ENCODE measurements at places on chromosomes 4 and X. TPM values are rescaled to one million over a fixed set of nuclear protein-coding genes. Genes with fewer than 3 reads are reported as not detected.
A peak's percentile ranks its signal among the peaks of the same experiment; 100 is the strongest.

- H3K27ac ChIP-seq = no peak overlapping the region
- H3K36me3 ChIP-seq = no peaks in the 10 kb centered on the region
- H3K27me3 ChIP-seq = no peaks in the 10 kb centered on the region
- peak; percentile 4 for DNase-seq
- no peaks in the 10 kb centered on the region for H3K4me1 ChIP-seq
Observed at GRCh38 chrX:113929004-113929403, 654.9 kb upstream of the HTR2C start.

- H3K27me3 ChIP-seq = no peaks in the 10 kb centered on the region
- no peaks in the 10 kb centered on the region for H3K36me3 ChIP-seq
- peak; percentile 26 for DNase-seq
- no peak overlapping the region for H3K4me3 ChIP-seq
- peaks cover 12% of the 10 kb centered on the region for H3K4me1 ChIP-seq
- H3K27ac ChIP-seq = peak overlapping the region; percentile 10
Observed at GRCh38 chr4:90689739-90690138, 562.5 kb downstream of the CCSER1 start.

- no peak overlapping the region for H3K27ac ChIP-seq
- no peaks in the 10 kb centered on the region for H3K4me1 ChIP-seq
- H3K36me3 ChIP-seq = no peaks in the 10 kb centered on the region
- H3K27me3 ChIP-seq = no peaks in the 10 kb centered on the region
Observed at GRCh38 chr4:54146139-54146538, 46.2 kb downstream of the GSX2 start.

GRCh38 chrX:31506928-31507327 lies 435.1 kb upstream of the FTHL17 start:
- H3K27me3 ChIP-seq = no peaks in the 10 kb centered on the region
- H3K27ac ChIP-seq = no peak overlapping the region
- DNase-seq = no peak

- no peak overlapping the region for H3K4me3 ChIP-seq
- H3K27me3 ChIP-seq = no peaks in the 10 kb centered on the region
- H3K4me1 ChIP-seq = no peaks in the 10 kb centered on the region
- DNase-seq = no peak
Observed at GRCh38 chr4:90994851-90995574, 867.8 kb downstream of the CCSER1 start.

CD99L2 gene
- polyA plus RNA-seq = 14.5 TPM

MFAP3L gene
- 10.2 TPM for polyA plus RNA-seq
